ENCODE measurements at places on chromosomes 12 and 14. TPM values are rescaled to one million over a fixed set of nuclear protein-coding genes. Genes with fewer than 3 reads are reported as not detected.

DNA sequence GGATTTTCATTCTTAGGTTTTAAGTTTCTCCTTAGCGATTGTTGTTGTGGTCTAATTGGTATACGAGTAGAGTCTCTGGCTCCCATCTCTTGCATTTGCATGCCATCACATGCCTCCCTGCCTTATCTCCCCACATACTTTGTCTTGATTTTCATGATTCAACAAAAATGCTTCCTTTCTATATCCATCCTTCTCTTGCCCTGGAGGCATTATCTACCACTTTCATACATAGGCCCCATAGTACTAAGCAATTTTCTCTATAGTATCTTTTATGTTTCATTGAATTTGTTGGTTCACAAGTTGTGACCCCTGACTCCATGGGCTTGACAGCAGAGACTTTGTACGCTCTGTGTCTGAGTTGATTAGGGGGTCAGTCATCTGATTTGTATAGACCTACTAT is 226.1 kb downstream of the ACSS3 start:
- no peaks in the 10 kb centered on the region for H3K27me3 ChIP-seq
- no peak for DNase-seq

DNA sequence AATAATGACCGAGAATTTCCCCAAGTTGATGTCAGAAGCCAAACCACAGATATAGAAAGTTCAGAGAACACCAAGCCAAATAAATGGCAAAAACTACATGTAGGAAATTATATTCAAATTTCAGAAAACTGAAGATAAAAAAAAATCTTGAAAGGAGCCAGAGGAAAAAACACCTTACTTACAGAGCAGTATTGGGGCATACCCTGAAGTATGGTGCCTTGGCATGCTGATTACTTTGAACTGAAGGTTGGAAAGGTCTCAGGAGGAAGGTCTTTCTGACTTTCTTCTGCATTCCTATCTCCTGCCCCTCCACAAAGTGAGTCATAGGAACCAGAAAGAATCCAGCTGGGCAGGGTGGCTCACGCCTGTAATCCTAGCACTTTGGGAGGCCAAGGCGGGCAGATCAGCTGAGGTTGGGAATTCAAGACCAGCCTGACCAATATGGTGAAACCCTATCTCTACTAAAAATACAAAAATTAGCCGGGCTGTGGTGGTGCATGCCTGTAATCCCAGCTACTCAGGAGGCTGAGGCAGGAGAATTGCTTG is 8.8 kb upstream of the FGF6 start:
- no peak overlapping the region for H3K27ac ChIP-seq
- H3K4me1 ChIP-seq: peaks cover 32% of the 10 kb centered on the region
- H3K27me3 ChIP-seq: peaks cover 7% of the 10 kb centered on the region
- H3K36me3 ChIP-seq: no peaks in the 10 kb centered on the region
- DNase-seq: no peak

- H3K27me3 ChIP-seq: no peaks in the 10 kb centered on the region
- H3K27ac ChIP-seq: no peak overlapping the region
- no peak overlapping the region for H3K4me3 ChIP-seq
- H3K36me3 ChIP-seq: no peaks in the 10 kb centered on the region
- H3K4me1 ChIP-seq: peaks cover 32% of the 10 kb centered on the region
Measured at GRCh38 chr12:50642761-50643160, 121.1 kb upstream of the ATF1 start.

GRCh38 chr12:45599196-45599595 is 130.3 kb upstream of the ARID2 start:
- no peaks in the 10 kb centered on the region for H3K27me3 ChIP-seq
- no peak overlapping the region for H3K4me3 ChIP-seq
- no peak overlapping the region for H3K27ac ChIP-seq
- no peaks in the 10 kb centered on the region for H3K36me3 ChIP-seq
- DNase-seq: no peak

- no peaks in the 10 kb centered on the region for H3K36me3 ChIP-seq
- H3K4me3 ChIP-seq: no peak overlapping the region
- H3K4me1 ChIP-seq: no peaks in the 10 kb centered on the region
- no peak for DNase-seq
Measured at GRCh38 chr14:28467611-28468010, 299.0 kb upstream of the FOXG1 start.

DNA sequence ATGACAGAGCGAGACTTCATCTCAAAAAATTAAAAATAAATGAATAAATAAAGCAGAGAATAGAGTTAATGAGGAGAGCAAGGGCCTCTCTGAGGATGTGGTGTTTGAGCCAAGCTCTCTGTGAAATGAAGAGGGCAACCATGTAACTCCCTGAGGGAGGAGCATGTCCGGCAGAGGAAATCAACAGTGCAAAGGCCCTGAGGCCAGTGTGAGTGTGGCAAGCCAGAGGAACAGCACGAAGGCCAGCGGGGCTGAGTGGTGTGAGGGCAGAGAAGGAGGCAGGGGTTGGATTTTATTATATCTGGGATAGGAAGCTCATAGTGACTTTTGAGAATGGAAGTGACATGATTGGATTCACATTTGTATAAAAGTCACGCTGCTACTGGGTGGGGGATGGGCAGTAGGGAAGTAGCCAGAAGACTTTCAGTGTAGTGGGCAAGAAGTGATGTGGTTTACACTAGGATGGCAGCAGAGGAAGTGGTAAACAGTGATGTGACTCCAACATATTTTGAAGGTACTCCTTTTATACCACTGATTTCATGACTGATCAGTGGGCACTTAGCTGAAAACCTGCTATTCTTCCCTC is 10.3 kb upstream of the LRP1-AS start:
- no peaks in the 10 kb centered on the region for H3K36me3 ChIP-seq
- no peaks in the 10 kb centered on the region for H3K27me3 ChIP-seq
- H3K4me1 ChIP-seq: no peaks in the 10 kb centered on the region

- H3K36me3 ChIP-seq: no peaks in the 10 kb centered on the region
- peaks cover 54% of the 10 kb centered on the region for H3K4me1 ChIP-seq
- H3K27me3 ChIP-seq: 0 out of 2 replicates have a peak, but pooled peaks cover 2% of the 10 kb centered on the region
- peak; percentile 65 for DNase-seq
- H3K27ac ChIP-seq: 0 out of 2 replicates have a peak overlapping the region, but pooled peaks have one; percentile 4
Measured at GRCh38 chr12:52027085-52027843, 20.5 kb downstream of the TAMALIN start.

GRCh38 chr12:21939435-21939834 is 1.8 kb downstream of the ABCC9 start:
- no peaks in the 10 kb centered on the region for H3K27me3 ChIP-seq
- DNase-seq: no peak
- H3K36me3 ChIP-seq: no peaks in the 10 kb centered on the region
- H3K27ac ChIP-seq: no peak overlapping the region

DNA sequence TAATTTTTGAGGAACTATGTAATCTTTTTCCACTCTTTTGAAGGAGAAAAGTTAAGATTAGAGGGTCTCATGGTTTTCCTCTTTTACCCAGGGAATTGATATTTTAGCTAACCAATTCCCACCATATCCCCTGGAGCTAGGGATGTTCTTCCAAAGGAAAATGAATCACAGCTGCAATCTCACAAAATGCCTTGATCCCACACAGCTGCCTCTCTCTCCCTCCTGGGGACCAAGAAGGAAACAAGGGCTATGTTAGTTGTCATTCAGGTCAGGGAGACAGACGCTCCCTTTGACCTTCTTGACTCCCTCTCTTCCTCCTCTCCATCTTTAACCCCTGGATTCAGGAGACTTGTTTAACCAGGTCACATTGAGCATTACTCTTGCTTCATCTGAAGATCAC is 9.5 kb downstream of the DCN start:
- peak overlapping the region; percentile 98 for H3K27ac ChIP-seq
- H3K27me3 ChIP-seq: no peaks in the 10 kb centered on the region
- no peak for DNase-seq
- H3K36me3 ChIP-seq: peaks cover 48% of the 10 kb centered on the region
- no peak overlapping the region for H3K4me3 ChIP-seq
- H3K4me1 ChIP-seq: peaks cover 43% of the 10 kb centered on the region

- peaks cover 2% of the 10 kb centered on the region for H3K4me1 ChIP-seq
- H3K27ac ChIP-seq: no peak overlapping the region
- no peak overlapping the region for H3K4me3 ChIP-seq
Measured at GRCh38 chr14:77071938-77072388, 26.1 kb upstream of the CIPC start.

- H3K36me3 ChIP-seq: no peaks in the 10 kb centered on the region
- H3K27ac ChIP-seq: no peak overlapping the region
- no peak overlapping the region for H3K4me3 ChIP-seq
- DNase-seq: no peak
- no peaks in the 10 kb centered on the region for H3K4me1 ChIP-seq
Measured at GRCh38 chr14:74029136-74029535, 10.0 kb downstream of the BBOF1 start.

- H3K36me3 ChIP-seq: peaks cover 8% of the 10 kb centered on the region
- no peaks in the 10 kb centered on the region for H3K27me3 ChIP-seq
- peaks cover 48% of the 10 kb centered on the region for H3K4me1 ChIP-seq
Measured at GRCh38 chr12:119989731-119990381, 820 bp downstream of the BICDL1 start.

DNA sequence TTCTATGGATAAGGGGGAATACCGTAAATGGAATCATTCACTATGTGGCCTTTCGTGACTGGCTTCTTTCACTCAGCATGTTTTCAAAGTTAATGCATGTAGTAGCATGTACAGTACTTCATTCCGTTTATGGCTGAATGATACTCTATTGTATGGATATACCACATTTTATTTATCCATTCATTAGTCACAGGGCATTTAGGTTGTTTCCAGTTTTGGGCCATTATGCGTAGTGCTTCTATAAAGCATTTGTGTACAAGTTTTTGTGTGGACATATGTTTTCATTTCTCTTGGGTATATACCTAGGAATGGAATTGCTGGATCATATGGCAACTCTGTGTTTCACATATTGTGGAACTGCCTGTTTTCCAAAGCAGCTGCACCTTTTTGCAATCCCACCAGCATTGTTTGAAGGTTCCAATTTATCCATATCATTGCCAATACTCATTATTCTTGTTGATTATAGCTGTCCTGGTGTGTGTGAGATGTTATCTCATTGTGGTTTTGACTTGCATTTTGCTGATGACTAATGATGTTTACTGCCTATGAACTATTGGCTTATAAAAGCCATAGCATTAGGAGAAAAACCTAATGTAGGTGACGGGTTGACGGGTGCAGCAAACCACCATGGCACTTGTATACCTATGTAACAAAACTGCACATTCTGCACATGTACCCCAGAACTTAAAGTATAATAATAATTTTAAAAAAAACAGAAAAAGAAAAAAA is 45.5 kb downstream of the ATF7IP start:
- H3K4me1 ChIP-seq: peaks cover 7% of the 10 kb centered on the region
- no peak overlapping the region for H3K4me3 ChIP-seq
- peaks cover 40% of the 10 kb centered on the region for H3K36me3 ChIP-seq
- H3K27me3 ChIP-seq: no peaks in the 10 kb centered on the region
- DNase-seq: no peak

DNA sequence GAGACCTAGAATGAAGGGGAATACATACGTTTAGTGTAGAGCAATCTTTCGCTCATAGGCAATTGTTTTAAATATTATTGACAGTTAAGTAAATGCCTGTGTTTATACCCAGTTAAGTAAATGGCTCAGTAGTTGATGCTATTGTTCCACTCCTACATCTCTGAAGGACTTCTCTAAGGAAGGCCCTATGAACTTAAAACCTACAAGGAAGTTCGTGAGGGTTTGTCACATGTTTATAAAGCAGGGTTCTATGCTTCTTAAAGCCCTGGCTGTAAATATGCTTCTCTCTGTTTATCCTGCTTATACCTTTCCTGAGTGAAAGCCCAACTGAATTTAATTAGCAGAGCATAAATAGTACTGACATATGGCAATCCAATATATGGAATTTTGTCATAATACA is 282.1 kb upstream of the NPAS3 start:
- peaks cover 8% of the 10 kb centered on the region for H3K4me1 ChIP-seq
- no peak overlapping the region for H3K4me3 ChIP-seq
- no peaks in the 10 kb centered on the region for H3K36me3 ChIP-seq

GRCh38 chr12:71973687-71974086 is 35.0 kb downstream of the TPH2 start:
- H3K27ac ChIP-seq: no peak overlapping the region
- no peaks in the 10 kb centered on the region for H3K27me3 ChIP-seq
- H3K4me3 ChIP-seq: no peak overlapping the region
- H3K36me3 ChIP-seq: no peaks in the 10 kb centered on the region
- no peak for DNase-seq

- no peak overlapping the region for H3K27ac ChIP-seq
- no peak overlapping the region for H3K4me3 ChIP-seq
- H3K36me3 ChIP-seq: no peaks in the 10 kb centered on the region
- H3K27me3 ChIP-seq: no peaks in the 10 kb centered on the region
- no peak for DNase-seq
Measured at GRCh38 chr14:61196792-61197191, 84.3 kb downstream of the TMEM30B start.

GRCh38 chr12:13973996-13974395 is 7.4 kb downstream of the GRIN2B start:
- DNase-seq: no peak
- H3K27me3 ChIP-seq: no peaks in the 10 kb centered on the region
- no peak overlapping the region for H3K27ac ChIP-seq
- H3K4me3 ChIP-seq: no peak overlapping the region
- H3K36me3 ChIP-seq: no peaks in the 10 kb centered on the region

DNA sequence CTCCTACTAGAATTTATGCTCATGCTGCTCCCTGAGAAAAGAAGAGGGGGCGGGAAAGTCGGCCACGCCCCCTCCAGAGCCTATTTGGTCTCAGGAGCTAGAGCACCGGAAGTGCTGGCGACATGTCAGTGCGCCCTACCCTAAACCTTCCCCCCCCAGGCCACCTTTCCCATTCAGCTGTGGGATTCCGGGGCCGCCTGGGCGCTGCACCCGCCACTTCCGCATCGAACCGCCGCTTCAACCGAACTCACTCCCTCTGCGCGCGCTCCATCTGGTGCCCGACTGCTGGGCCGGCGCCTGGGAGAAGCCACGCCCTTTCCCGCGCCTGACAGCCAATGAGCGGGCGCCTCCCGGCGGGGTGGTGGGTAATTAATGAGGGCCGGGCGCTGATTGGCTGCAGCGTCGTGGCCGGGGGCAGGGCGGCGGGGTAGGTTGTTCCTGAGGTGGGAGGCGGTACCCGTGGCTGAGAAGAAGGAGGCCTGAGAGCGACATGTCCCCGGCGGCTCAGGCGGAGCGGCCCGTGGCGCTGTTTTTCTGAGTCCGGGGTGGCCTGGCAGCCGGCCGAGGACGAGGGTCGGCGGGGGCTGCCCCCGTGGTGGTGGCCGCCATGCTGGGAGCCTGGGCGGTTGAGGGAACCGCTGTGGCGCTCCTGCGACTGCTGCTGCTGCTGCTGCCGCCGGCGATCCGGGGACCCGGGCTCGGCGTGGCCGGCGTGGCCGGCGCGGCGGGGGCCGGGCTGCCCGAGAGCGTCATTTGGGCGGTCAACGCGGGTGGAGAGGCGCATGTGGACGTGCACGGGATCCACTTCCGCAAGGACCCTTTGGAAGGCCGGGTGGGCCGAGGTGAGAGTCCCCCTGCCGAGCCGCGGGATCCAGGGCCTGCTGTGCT is at the start of gene MLEC:
Gene MLEC, plus strand, starts transcription at position 460 of the 888 bp plus-strand sequence. Its CDS starts 148 bp downstream, at position 608.
- H3K36me3 ChIP-seq: peaks cover 13% of the 10 kb centered on the region
- H3K27me3 ChIP-seq: no peaks in the 10 kb centered on the region
- DNase-seq: peak; percentile 99
- peak within 1 kb of the TSS; percentile 88 for H3K27ac ChIP-seq
- H3K4me3 ChIP-seq: peak within 1 kb of the TSS; percentile 89

The PLA2G1B gene
- total RNA-seq: not detected

The SERPINA9 gene
- total RNA-seq: 182 TPM

The ZNF385A gene
- total RNA-seq: 12.2 TPM

The DNAI7 gene
- total RNA-seq: not detected

The POTEM gene
- total RNA-seq: not detected

The CCDC196 gene
- total RNA-seq: not detected

The LRP1-AS gene
- not detected for total RNA-seq

The MGST1 gene
- total RNA-seq: not detected

The FLRT2 gene
- total RNA-seq: not detected

The KNTC1 gene
- 25.4 TPM for total RNA-seq
